NCI-H2081 (cell line): ENCODE measurements at places on chromosomes 2 and 18.
A peak's percentile ranks its signal among the peaks of the same experiment; 100 is the strongest.

DNA sequence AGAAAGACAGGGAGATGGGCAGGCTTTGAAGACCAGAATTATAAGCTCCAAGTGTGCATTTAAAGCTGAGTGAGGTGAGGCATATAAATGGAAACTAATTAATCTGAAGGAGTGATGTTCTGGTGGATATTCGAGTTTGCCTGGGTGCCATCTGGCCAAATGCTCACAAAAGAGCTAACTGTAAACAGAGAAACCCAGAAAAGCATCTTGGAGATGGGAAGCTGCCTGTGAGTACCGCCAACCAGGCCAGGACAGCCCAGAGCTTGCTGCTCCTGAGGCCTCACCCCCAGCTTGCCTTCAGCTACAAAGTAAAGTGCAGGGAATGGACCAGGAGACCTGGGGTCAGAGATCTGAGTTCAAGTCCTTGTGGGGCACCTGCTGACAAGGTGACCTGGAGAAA, 446.1 kb upstream of the MYT1L start:
- DNase-seq = no peak

GRCh38 chr18:22194151-22194598, 24.8 kb downstream of the GATA6 start:
- no peak for DNase-seq

GRCh38 chr2:174771631-174772471, 7.6 kb upstream of the CHRNA1 start:
- DNase-seq = peak; percentile 69

DNA sequence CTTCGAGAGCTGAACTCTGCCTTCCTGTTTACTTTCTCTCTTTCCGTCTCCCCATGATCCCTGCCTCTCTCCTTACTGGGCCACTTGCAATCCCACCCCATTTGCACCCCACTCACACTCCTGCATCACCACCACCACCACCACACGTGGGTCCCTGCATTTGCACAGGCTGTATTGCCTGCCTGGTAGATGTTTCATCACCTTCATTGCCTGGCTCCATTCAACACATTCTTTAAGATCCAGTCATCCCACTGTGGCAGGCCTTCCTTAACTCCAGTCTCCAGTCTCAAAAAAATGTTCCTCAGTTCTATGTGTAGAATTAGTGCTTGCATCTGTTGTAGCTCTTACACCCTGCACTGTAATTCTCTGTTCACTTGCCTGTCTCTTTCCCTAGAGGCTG, 13.9 kb downstream of the NOSTRIN start:
- no peak for DNase-seq

GRCh38 chr18:35095983-35096676, 54.9 kb downstream of the MAPRE2 start:
- DNase-seq = no peak

DNA sequence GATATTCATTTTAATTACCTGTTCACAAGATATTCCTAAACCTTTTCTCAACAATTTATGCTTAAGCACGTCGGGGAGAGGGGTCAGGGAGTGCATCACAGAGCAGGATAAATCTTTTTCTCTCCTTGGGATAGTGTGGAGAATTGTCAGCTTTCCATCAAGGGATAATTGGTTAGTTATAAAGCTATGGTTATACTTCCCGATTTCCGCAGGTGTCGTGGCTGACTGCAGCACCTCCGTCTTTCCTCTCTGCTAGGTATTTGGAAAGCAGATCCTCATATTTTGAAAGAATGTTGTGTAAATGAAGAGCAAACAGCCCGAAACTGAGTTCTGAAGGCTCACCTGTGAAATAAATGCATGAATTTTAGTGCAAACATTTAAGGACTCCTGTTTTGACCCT, 778 bp downstream of the DYNC2LI1 start:
- peak; percentile 40 for DNase-seq

DNA sequence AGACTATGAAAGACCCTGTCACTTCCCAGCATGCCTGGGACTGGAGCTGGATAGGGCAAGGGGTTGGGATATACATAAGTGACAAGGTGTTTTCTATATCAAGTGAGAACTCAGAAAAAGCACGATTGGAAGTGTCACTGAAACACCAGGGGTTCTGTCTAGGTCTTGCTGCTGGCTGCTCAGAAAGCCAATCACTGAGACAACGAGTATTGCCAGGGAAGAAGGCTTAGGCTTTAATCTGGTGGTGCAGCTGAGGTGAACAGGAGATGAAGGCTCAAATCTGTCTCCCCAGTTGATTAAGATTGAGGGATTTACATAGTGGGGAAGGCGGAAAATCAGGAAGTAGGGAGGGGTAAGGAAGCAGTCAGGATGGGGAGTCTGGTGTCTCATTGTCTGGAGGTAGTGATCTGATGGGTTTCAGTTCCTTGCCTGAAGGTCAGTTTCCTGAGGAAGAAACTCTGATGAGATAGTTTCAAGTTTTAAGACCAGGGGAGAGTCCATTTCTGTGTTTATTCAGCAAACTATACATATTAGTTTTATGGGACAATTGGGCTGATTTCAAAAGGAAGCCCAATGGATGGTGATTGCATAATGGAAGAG, 3.5 kb upstream of the C2orf74 start:
- DNase-seq = no peak

DNA sequence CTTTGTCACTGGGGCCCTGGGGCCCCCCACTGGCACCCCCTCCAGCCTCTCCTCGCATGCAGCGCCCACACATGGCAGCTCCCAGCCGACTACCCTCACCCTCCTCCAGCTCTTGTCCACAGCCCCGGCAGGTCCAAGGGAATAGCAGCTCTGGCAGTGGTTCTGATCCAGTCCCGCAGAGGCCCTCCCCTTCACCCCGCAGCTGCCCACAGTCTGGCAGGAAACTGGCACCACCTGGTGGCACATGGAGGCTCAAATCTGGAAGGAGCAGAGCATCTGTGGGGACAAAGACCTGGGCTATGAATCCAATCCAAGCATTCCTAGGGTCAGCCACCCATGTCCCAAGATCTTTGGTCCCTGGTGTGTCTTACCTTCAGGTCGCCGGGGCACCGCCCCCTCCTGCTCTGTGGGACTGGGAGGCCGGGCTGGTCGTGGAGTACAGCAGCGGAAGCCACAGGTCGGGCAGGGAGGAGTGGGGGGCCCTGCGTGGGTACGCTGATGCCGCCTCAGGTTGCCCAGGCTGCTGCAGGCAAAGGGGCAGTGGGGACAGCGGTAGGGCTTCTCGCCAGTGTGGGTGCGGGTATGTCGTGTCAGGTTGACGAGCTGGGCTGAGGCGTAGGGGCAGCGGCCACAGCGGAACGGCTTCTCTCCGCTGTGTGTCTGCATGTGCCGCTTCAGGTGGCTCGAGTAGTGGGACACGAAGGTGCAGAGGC, 2.3 kb downstream of the ZNF513 start:
- DNase-seq = no peak

DNA sequence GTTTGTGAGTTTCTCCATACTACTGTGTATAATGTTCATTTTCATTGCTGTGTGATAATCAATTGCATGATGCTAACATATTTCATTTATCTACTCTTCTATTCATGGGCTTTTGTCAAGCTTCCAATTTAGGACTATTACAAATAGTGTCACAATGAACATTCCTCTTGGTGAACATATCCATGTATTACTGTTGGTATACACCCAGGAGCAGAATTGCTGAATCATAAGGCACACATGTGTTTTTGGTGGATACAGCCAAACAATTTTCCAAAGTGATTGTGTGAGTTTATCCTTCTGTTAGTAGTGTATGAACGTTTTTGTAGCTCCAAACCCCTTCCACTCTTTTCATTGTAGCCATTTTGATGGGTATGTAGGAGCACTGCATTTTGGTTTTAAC, 101.6 kb upstream of the COPS8 start:
- no peak for DNase-seq

- DNase-seq = no peak
Measured at GRCh38 chr2:240956171-240956934, 42.1 kb upstream of the SNED1 start.

- no peak for DNase-seq
Measured at GRCh38 chr2:229658004-229658403, 56.4 kb downstream of the DNER start.

- DNase-seq = no peak
Measured at GRCh38 chr2:31238906-31239592, 5.1 kb downstream of the EHD3 start.

DNA sequence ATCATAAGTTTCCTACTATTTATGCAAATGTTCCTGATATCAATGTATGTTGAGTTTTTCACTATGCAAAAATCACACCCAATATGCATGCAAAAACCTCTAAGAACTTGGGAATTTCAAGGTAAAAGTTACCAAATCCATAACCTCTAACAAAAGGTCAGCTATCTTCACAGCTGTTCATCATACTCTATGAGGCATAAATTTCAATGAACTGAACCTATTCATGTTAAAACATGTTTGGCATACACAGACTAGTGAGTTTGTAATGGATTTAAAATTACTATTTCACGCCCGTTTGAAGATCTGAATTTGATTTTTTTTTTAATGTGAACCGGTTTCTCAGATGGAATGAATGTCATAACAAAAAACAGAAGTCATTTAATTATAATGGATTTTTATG, 100.2 kb downstream of the ATAD2B start:
- DNase-seq = no peak

- DNase-seq = peak; percentile 12
Measured at GRCh38 chr18:75219745-75220375, 9.3 kb downstream of the TSHZ1 start.

DNA sequence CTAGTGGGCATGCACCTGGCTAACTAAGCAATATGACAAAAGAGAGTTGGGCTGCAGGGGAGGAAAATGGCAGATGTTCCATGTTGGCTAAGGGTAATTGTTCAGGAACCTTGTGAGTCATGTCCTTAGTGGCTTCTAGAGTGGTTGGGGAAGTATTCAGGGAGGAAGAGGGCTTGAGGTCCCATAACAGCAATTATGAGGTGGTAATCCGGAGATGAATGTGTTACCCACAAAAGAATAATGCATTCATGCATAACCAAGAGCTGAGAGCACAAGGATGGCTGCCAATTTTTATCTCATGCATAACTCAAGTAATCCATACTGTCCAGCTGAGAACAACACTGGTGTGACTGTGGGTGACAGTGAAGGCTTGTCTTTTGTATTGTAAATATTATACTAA, 42.9 kb downstream of the TMEFF2 start:
- DNase-seq = peak; percentile 35

DNA sequence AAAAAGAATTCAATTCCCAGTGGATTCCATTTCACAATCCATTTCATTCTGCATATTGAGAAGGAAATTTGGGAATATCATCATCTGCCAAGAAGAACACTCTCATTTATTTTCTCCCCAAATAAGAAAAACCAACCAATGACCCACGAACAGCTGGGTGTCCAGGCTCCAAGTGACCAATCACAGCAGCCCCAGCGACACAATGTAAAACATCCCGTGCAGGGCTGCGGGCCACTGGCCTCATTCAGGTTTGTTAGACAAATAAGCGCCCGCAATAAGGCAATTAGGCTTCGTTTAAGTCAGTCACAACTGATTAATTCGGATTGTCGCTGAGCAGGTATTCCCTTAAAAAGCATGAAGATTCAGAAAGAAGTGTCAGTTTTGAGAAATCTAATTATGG, 378.6 kb downstream of the EIPR1 start:
- no peak for DNase-seq

GRCh38 chr2:226661789-226662545, 137.7 kb downstream of the IRS1 start:
- no peak for DNase-seq

DNA sequence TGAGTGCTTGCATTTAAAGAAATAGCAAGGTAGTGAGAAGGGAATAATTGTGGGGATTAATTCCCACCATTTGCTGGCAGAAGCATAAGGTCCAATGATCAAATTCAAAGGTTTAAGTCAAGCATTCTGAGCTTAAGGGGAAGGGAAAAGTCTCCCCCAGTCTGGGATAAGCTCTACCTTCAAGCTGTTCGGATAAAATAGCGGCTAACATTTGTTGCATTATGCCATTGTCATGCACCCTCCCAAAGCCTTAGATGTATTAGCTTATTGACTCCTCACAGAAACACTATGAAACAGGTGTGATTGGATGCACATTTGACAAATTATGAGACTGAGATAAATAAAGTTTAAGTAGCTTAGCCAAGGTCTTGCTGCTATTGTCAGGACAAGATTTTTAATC, 52.2 kb upstream of the TGIF1 start:
- no peak for DNase-seq

GRCh38 chr2:158580760-158581159, 124.0 kb downstream of the PKP4 start:
- no peak for DNase-seq

DNA sequence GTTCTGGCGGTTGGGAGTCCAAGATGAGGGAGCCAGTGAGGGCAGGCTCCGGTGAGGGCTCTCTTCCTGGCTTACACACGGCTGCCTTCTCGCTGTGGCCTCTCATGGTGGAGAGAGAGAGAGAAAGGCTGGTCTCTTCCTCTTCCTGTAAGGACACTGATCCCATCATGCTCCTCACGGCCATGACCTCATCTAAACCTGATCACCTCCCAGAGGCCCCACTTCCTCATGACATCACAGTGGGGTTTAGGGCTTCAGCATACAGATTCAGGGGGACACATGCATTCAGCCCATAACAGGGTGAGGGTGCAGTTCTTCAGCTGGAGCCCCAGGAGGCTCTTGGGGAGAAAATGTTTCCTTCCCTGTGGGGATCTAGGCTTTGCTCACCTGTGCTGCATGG, 29.2 kb downstream of the AGAP1 start:
- DNase-seq = no peak

- no peak for DNase-seq
Measured at GRCh38 chr2:72211777-72212485, 64.3 kb upstream of the CYP26B1 start.

GRCh38 chr2:112147382-112148168, 9.4 kb downstream of the FBLN7 start:
- DNase-seq = no peak

GRCh38 chr2:145012806-145013205, 492.9 kb upstream of the ZEB2 start:
- peak; percentile 2 for DNase-seq
